EL (cell line): ENCODE measurements at places on chromosomes 12 and 14.

- DNase-seq = peak; percentile 93
Observed at GRCh38 chr12:27542628-27543027, 18.6 kb downstream of the PPFIBP1 start.

GRCh38 chr12:26853303-26854030 lies 20.5 kb upstream of the ITPR2 start:
- DNase-seq = peak; percentile 57

DNA sequence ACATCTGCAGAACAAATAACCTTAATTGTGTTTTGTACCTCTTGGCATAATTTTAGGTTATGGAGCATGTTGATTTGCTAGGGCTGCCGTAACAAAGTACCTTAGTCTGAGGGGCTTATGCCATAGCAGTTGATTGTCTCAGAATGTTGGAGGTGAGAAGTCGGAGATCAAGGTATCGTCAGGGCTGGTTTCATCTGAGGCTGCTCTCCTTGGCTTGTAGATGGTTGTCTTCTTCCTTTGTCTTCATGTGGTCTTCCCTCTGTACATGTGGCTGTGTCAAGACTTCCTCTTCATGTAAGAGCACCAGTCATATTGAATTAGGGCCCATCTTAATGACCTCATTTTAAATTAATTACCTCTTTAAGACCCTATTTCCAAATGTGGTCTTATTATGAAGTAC lies 64.4 kb upstream of the PTHLH start:
- DNase-seq = no peak

DNA sequence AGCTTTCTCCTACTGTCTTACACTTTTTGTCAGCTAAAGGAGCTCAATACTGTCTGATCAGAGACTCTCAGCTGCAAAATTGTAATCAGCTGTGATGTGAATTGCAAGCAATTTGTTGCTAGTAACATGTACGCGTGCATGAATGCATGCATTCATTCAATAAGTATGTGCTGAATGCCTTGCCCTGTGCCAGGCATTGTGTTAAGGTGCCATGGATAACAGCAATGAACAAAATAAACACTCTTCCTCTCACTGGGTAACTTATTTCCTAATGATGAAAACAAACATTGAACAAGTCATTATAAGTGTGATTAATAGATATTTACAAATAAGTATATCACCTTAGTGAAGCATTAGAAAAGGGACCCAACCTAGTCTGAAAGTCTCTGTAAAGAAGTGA lies 163.2 kb upstream of the ARID2 start:
- no peak for DNase-seq

DNA sequence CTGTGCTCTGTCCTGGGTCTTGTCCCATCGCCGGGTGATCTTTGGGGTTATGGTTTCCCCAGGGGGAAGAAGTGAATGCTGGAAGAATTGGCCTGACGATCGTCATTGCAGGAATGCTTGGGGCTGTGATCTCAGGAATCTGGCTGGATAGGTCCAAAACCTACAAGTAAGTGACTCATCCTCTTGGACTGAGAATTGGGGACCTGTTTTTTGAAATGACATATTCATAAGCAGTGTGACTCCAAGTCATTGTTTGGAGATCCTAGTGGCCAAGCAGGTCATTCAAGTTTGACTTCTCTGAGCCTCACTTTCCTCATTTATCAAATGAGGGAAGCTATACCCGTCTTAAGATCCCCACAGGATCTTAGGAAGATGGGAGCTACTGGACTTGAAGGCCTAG lies 25.8 kb downstream of the ERG28 start:
- peak; percentile 13 for DNase-seq

GRCh38 chr14:59771577-59771976 lies 99.0 kb downstream of the RTN1 start:
- peak; percentile 62 for DNase-seq

GRCh38 chr12:89706986-89707702 lies 1.5 kb downstream of the ATP2B1 start:
- peak; percentile 37 for DNase-seq

DNA sequence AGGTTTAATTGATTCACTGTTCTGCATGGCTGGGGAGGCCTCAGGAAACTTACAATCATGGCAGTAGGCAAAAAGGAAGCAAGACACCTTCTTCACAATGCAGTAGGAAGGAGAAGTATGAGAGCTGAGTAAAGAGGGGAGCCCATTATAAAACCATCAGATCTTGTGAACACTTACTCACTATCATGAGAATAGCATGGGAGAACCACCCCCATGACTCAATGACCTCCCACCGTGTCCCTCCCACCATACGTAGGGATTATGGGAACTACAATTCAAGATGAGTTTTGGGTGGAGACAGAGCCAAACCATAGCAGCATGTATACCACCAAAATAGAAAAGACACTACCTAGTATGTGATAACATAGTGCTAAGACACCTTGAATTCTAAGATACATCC lies 2.9 kb upstream of the HMGA2 start:
- DNase-seq = peak; percentile 31

- DNase-seq = no peak
Observed at GRCh38 chr14:68733086-68733914, 59.6 kb downstream of the ZFP36L1 start.

DNA sequence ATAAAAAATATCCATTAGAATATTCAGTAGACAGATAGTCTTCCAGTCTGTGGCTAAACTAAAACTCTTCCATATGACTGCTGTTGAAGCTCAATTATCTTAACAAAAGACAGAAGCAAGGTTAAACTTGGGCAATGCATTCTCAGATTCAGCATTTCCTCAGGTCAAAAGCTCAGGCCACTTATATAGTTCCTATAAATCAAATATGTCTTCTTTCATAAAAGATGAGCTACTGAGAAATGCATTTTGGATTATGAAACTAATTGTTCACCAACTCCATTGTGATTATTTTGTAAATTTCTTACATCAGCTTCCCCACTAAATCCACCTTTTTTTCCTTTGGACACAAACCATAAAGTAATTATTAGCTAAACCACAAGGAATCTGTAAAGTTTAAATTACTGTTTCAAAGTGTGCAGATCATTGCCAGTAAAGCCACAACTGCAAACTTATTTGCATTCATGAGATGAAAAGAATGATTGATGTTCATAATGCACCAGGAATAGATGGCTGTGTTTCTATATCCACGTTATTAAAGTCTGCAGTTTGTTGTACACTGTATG lies 224.4 kb downstream of the FBXL14 start:
- DNase-seq = no peak

DNA sequence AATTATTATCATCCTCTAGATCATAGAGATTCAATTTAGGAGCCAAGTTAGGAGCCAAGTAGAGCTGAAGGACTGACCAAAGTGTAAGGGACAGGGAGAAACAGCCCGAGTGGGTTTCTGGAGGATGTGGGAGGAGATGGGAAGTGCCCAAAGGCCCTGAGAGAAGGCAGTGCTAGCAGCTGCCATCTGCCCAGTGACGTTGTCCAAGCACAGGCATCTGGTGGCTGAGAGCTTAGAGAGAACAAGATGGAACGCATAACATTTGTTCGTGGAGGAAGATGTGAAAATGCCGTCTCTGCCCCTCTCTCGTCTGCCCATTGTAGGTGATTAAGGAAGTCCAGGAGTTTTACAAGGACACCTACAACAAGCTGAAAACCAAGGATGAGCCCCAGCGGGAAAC lies 34.7 kb downstream of the CD9 start:
- DNase-seq = no peak

DNA sequence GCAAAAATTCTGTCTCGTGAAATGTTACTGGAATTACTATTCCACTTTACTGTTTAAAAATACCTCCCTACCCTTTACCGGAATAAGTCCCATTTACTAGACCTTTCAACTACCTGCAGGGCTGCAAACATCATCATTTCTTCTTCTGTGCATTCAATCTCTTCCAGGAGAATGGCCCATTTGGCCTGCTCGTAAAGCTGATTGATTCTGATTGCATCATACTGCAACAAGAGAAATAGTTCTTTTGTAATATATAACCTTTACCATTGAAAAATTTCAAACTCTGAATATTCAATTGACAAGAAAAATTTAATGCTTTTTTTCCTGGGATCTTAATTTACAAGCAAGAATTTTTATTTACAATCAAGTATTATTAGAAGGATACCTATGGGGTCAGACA lies 72.4 kb downstream of the FERMT2 start:
- no peak for DNase-seq

- DNase-seq = peak; percentile 94
Observed at GRCh38 chr14:24365600-24366412, 2.2 kb upstream of the NFATC4 start.

- DNase-seq = peak; percentile 65
Observed at GRCh38 chr12:93762059-93762719, 85.0 kb downstream of the CRADD start.

GRCh38 chr14:102226356-102227125 lies 78.4 kb downstream of the MOK start:
- no peak for DNase-seq

- DNase-seq = no peak
Observed at GRCh38 chr12:3574986-3575385, 84.0 kb downstream of the PRMT8 start.

- DNase-seq = no peak
Observed at GRCh38 chr12:72313806-72314205, 41.6 kb downstream of the TRHDE start.

- no peak for DNase-seq
Observed at GRCh38 chr12:32920506-32921085, 24.0 kb upstream of the PKP2 start.

DNA sequence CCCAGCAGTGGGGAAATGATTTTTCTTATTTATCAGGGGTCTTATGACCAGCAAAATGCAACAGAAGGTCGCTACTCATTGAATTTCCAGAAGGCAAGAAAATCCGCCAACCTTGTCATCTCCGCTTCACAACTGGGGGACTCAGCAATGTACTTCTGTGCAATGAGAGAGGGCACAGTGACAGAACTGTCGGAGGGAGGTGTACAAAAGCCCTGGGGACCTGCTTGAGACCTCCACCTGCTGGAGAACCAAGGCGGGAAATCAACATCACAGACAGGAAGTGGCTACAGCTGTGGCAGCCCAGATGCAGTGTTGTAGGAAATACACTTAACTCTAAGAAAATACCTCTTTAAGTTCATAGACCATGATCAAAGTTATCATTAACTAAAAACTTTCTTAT lies 250.9 kb upstream of the OR4E1 start:
- DNase-seq = no peak

GRCh38 chr14:90451443-90451842 lies 54.6 kb downstream of the CALM1 start:
- DNase-seq = no peak

GRCh38 chr12:116434155-116435011 lies 124.8 kb upstream of the MAP1LC3B2 start:
- peak; percentile 95 for DNase-seq

DNA sequence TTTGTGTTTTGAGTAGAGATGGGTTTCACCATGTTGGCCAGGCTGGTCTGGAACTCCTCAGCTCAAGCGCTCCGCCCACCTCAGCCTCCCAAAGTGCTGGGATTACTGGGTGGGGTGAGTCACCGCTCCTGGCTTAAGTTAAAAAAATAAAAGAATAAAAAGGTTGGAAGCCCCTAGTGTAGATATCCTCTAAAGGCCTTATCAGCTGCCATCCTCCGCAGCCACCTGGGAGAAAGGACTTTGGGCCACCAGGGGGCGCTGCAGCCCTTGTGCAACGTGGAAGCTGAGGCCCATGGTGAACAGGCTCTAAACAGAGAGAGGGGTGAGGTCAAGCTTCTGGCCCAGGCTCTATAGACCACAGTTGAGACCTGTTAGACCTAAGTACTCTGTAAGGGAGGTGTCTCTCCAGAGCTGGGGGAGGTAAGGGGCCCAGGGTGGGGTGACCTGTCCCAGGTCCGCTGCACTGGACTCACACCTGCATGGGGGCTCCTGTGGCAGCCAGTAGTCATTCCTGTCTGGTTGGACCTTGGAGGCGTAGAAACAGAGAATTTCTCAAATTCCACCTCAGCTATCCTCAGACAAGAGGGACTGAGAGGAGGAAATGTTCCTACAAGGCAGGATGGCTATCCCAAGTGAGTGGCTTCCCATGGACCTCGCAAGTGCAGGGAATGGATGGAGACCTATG lies 14.0 kb upstream of the RACGAP1 start:
- peak; percentile 75 for DNase-seq

GRCh38 chr12:87982208-87982607 lies 47.0 kb downstream of the C12orf50 start:
- DNase-seq = peak; percentile 8

DNA sequence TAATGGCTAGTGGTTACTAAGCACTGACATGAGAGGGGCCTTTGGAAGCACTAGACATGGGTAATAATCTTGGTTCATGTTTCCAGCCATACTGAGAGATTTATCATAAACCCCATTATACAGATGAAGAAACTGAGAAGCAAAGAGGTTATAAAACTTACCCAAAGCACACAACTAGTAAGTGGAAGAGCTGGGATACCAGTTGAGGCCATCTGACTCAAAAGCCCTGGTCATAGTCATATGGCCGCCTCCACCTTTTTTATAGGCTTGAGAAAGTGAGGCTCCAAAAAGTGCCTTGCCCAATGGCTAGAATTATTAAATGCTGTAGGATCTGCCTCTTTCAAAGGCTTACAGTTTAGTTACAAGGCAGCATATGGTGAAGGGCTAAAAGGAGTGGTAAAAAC lies 944 bp downstream of the TXNRD1 start:
- DNase-seq = no peak

GRCh38 chr14:30656190-30656632 lies 34.1 kb downstream of the SCFD1 start:
- DNase-seq = peak; percentile 32

DNA sequence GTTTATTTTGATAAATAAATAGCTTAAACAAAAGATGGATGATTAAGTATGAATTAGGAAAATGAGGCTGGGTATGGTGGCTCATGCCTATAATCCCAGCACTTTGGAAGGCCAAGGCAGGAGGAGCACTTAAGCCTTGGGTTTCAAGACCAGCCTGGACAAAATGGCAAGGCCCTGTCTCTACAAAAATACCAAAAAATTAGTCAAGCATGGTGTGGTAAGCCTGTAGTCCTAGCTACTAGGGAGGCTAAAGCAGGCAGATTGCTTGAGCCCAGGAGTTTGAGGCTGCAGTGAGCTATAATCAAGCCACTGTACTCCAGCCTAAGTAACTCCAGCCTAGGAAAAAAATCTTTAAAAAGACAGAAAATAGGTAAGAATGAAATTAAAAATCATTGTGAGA lies 96.0 kb downstream of the BCL2L14 start:
- no peak for DNase-seq

GRCh38 chr12:2374092-2374906 lies 321.5 kb downstream of the CACNA1C start:
- peak; percentile 32 for DNase-seq

DNA sequence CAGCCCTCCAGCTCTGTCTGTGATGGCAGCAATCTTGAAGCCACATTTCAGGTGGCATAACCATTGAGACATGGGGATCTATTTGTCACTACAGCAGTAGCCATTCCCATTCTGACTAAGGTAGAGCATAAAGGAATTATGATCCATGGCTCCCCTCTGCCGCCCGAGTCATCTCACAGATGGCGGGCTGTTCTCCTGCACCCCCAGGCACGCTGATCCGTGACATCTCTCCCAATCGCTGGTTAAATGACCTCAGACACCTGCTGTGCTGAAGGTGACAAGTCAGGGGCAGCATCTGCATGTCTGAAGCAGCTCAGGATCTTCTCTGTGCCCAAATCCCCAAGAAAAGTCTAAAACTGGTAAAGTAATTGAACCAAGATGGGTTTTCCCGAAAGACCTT lies 124.3 kb downstream of the ZFP36L1 start:
- DNase-seq = no peak

- no peak for DNase-seq
Observed at GRCh38 chr12:4190366-4191063, 83.0 kb upstream of the CCND2 start.
